ENCODE measurements at places on chromosomes 3 and 15.

DNA sequence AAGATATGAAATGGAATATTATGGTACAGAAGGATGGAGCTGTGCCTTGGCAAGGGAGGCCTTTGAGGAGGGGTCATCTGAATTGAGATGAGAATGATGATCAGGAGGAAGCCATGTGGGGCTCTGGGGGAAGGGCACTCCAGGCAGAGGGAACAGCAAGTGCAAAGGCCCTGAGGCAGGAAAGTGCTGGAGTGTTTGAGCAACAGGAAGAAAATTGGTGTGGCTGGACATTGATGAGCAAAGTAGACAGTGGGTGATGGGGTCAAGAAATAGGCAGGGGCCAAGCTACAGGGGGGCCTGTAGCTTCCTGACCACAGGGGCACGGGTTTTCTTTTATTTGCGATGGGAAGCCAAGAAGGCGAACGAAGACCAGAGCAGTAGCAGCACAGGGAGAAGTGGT lies 3.3 kb upstream of the GP9 start:
- DNase-seq, result no peak

DNA sequence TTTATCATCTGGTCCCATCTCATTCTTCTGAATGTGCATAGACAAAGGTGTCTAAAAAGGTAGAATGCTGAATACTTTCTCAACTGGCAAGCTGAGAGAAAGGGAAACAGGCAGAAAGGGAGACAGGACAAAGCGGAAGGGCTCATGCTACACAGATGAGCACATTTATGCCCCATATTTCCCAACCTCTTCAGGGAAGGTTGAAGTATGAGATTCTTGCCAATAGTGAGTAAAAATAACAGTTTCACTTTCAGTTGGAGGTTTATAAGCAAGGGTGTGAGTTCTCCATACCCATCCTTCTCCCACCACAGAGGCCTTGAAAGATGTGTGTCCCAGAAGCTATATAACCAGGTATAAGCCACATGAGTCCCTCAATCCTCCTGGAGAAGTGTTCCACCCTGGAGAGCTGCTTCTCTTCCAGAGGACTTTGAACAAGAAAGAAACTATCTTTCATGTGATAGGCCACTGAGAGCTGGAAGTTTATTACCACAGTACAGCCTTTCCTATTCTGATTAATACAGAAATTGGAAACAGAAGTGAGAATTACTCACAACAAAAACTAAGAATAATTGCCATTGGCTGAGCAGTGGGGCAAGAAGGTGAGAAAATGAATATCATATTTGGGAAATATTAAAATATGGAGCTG lies 709.4 kb upstream of the NR2F2 start:
- DNase-seq, result no peak

GRCh38 chr15:74768099-74768770 lies 13.6 kb upstream of the CSK start:
- no peak for DNase-seq

- DNase-seq, result no peak
These were observed 18.2 kb upstream of the SNRPA1 start for GRCh38 chr15:101313041-101313761.

DNA sequence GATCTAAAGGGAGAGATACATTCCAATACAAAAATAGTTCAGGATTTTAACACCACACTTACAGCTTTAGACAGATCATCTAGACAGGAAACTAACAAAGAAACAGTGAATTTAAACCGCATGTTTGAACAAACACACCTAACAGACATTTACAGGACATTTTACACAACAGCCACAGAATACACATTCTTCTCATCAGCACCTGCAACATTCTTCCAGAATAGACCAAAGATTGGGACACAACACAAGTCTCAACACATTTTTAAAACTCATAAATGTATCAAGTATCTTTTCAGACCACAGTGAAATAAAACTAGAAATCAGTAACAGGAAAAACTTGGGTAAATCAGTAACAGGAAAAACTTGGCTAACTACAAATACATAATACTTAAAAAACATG lies 256.3 kb downstream of the MCTP2 start:
- DNase-seq, result no peak

DNA sequence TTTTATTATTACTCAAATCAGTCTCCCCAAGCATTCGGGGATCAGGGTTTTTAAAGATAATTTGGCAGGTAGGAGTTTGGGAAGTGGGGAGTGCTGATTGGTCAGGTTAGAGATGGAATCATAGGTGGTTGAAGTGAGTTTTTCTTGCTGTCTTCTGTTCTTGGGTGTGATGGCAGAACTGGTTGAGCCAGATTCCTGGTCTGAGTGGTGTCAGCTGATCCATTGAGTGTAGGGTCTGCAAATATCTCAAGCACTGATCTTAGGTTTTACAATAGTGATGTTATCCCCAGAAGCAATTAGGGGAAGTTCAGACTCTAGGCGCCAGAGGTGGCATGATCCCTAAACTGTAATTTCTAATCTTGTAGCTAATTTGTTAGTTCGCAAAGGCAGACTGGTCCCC lies 20.6 kb upstream of the TRANK1 start:
- DNase-seq, result no peak

DNA sequence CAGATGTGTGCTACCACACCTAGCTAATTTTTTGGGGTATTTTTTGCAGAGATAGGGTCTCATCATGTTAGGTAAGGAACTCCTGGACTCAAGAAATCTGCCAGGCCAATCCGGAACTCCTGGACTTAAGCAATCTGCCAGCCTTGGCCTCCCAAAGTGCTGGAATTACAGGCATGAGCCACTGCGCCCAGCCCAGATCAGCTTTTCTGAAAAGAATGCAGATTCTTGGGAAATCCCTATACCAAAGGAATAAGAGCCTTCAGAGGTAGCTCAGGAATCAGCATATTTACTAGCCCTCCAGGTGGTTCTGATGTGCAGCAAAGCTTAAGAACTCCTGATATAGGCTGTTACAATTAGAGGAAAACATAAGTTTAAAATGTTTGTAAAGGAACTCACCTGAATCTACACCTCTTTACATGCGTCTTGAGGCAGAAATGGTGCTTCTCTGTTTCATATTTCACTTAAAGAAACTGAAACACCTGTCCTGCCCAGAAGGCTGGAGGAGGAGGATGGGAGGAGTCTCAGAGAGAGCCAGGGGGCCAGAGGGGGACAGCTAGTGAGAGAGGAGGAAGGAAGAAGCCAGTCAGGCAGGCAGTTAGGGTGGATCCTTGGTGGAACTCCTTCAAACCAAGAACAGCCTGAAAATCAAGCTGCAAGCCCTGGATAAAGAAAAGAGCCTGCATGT lies at the start of gene XCR1:
Gene XCR1 (minus strand): TSS at position 463 of the 685 bp plus-strand sequence. CDS start 5,536 bp downstream, outside the sequence.
- DNase-seq, result no peak

- no peak for DNase-seq
These were observed 200.6 kb downstream of the BCHE start for GRCh38 chr3:165636684-165637015.

DNA sequence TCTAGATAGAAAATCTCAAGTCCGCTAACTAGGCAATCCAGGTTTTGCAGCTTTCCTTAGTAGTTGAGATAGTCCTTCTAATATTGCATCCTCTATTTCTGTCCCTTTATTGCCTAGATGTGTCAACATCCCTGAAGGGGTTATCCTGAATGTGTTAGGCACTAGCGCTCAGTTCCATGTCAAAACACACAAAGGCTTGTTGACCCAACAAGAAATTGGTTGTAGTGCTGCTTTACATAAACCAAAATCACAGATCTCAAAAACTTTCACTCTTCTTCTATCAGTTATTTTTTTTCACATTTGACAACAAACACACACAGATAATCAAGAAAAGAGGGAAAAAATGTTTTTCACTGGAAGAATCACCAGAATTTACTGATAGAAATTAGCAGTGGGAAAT lies 51.4 kb upstream of the SOX2 start:
- DNase-seq, result no peak

All from activated naive CD4-positive, alpha-beta T cell treated with Interleukin-2 at 50 U/mL for 16 hours (primary cell).